ENCODE measurements at places on chromosomes 7 and 10.

DNA sequence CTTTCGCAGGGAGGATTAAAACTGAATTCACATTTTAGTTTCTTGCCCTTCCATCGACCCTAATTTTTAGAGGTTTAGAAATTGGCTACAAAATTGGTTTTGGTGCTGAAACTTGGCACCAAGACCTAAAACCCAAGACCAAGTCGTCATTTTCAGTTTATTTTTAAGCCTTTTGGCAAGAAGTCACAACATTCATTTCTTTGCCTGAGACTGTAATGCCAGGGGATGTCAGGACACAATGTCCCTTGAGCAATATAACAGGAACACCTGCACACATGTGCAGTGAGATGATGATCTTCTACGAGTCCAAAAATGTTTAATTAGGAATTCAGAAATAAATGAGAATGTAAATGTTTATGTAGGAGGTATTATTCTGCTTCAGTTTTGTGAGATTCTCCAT is 335.4 kb upstream of the ANKRD30A start:
- DNase-seq = no peak

GRCh38 chr7:83876593-83876992 is 227.7 kb upstream of the SEMA3E start:
- DNase-seq = peak; percentile 65

DNA sequence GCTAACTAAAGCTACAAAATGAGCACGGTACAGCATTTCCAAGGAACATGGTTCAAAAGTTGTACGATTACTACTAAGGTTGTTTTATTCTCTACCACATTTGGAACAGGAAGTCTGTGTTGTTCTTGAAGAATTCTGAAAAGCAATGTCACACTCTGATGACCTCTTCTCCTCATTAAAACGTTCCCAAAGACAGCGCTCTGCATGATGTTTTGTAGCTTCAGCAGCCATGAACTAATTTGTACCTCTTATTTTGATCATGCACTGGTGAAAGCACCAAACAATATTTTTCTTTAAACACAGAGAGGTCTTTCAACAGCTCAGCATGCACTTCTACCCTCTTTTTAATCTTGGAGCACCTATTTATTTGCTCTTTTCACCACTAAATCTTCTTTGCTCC is 75.0 kb upstream of the TES start:
- DNase-seq = no peak

- DNase-seq = peak; percentile 93
Observed at GRCh38 chr10:108789919-108790318, 1133.4 kb downstream of the XPNPEP1 start.

GRCh38 chr10:69229616-69229916 is 9.4 kb downstream of the HKDC1 start:
- no peak for DNase-seq

- no peak for DNase-seq
Observed at GRCh38 chr10:2122431-2123124, 385.3 kb upstream of the ADARB2 start.

GRCh38 chr10:75857269-75857846 is 425.9 kb downstream of the LRMDA start:
- no peak for DNase-seq

DNA sequence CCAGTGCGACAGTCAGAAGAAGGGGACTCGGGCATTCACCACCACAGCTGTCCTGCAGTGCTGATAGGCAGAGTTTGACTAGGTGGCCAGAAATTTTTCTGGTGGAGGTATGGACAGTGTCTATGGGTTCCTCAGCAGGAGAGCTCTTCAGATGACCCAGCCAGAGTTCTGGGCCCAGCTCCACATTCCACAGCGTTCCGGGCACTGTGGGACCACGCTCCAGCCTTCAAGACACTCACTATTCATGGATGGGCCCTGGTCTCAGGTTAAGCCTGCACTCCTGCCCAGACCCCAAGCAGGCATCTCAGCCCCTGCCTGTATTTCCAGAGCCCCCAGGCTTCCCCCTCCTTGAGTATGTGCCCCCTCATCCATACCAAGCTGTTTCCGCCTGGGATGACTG is 497.0 kb upstream of the FOXK1 start:
- DNase-seq = no peak

DNA sequence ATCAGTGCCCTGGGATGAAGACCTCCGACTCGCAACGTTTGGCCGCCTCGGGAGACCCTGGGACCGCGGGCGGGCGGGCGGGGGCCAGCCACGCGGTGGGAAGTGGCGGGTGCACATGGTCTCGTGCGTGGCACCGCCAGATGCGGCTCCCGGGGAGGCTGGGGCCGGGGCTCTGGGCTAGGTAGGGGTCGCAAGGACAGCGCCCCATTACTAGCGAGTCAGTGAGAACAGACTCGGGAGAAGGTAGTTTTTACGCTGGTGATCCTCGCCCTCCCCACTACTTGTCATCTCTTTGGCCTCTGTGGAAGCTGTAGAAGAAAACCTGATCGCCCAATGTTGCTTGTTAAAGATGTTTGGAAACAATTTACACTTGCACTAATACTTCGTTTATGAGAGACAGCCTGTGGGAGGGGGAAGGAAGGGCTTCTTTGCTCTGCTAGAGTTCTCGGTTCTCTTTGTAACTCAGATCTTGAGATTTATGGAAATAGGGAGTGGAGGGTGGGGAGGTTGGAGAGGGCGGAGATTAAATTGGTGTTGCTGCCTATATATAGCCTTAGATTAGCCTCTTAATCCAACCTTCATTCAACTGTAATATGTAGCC is 591 bp downstream of the BZW2 start:
- DNase-seq = peak; percentile 40

- no peak for DNase-seq
Observed at GRCh38 chr7:40644454-40645188, 509.8 kb downstream of the SUGCT start.

DNA sequence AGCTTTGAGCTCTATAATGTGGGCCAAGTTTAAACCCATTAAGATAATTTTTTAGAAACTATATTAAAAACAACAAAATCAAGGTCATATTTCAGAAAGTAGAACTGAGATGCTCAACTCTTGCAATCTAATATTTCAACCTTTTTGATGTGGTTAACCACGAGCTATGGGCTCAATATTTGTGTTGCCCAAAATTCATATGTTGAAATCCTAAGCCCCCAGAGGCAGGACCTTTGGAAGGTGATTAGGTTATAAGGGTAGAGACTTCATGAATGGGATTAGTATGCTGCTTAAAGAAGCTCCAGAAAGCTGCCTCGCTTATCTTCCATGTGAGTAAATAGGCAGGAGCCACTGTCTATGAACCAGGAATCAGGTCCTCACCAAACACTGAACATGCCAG is 284.4 kb downstream of the CRPPA start:
- DNase-seq = no peak

GRCh38 chr7:77651575-77652162 is 44.6 kb upstream of the RSBN1L start:
- DNase-seq = peak; percentile 30

DNA sequence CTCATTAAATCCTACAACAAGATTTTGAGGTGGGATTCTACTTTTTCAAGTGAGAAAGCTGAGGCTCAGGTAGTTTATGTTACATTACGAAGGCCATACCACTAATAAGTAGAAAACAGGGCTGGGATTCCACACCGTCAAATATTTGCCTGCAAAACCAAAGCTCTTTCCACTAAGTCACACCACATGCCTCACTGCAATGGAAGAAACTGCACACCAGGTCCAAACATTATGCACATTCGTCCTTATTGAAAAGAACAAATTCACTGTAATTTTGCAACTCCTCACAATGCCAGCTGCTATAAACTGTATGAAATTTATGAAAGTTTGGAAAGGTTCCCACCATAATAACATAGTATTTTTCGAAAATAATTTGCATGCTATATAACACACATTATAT is 66.5 kb downstream of the DGKB start:
- no peak for DNase-seq

- no peak for DNase-seq
Observed at GRCh38 chr10:73758704-73759511, 14.7 kb downstream of the SEC24C start.

DNA sequence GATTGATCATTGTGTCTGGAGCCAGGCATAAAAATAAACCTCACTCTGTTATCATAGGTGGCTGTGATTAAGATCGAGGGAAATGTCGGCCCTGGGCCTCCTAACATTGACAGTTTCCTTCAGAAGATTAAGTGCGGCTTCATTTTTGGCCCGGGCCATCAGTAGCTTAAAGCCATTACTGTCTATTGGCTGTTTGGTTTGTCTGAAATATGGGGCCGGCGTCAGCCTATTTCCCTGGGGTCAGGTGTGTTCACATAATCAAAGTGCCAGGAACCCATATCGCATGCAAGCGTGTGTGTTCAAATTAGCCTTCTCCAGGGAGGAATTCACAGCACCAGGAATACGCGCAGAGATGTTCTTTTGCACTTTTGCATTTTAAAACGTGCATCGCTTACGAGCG is 114.7 kb downstream of the CUX1 start:
- DNase-seq = no peak

DNA sequence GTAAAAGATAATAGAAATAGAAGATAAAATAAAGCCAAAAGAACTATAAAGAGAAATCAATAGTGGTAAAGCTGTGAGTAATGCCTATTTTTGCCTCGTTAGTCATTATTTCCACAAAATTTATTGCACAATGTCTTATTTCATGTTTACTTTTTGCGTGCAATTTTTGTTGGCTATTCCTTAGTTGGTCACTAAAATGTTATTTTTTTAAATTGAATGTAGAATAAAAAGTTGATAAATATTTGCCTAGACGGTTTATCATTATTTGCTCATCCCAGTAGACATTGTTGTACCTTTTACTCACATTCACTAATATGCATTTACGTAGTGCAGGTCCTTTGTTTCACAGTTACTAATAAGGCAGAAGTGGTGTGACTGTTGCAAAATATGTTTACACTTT is 227.8 kb upstream of the BMPER start:
- peak; percentile 77 for DNase-seq

GRCh38 chr10:44990302-44990655 is 10.4 kb upstream of the ZNF22 start:
- DNase-seq = no peak

DNA sequence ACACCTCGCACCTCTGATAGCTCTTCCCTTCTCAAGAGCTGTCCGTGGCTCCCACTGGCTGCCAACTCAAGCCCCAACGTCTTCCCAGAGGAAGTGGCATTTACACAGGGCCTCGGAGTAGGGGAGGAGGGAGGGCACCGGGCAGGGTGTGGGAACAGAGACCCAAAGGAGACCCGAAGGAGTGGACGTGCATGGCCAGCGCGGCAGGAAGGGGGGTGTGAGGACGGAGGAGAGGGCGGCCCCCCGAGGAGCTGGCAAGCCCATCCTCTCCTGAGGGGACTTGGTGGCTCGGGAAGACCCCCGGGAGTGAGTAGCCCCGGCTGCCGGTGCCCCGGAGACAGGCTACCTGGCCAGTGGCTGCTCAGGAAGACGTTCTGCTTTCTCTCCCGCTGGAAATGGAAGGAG is 85.9 kb downstream of the FOXL3 start:
- DNase-seq = no peak

GRCh38 chr7:142868188-142868985 is 13.5 kb downstream of the EPHB6 start:
- DNase-seq = no peak

GRCh38 chr10:76542307-76542930 is 1095.2 kb downstream of the KCNMA1 start:
- DNase-seq = no peak

DNA sequence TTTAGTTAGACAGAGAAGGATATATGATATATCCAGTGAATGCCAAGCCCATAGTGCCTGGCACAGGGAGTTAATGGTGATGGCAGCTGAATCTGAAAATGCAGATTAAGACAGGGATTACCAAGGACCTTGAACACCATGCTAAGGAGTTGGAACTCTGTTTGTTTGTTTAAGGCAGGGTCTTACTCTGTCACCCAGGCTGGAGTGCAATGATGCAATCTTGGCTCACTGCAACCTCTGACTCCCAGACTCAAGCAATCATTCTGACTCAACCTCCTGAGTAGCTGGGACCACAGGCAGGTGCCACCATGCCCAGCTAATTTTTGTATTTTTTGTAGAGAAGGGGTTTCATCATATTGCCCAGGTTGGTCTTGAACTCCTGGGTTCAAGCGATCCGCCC is 1.6 kb downstream of the AKR1D1 start:
- DNase-seq = no peak

GRCh38 chr7:48660306-48660870 is 264.0 kb upstream of the CDC14C start:
- no peak for DNase-seq

DNA sequence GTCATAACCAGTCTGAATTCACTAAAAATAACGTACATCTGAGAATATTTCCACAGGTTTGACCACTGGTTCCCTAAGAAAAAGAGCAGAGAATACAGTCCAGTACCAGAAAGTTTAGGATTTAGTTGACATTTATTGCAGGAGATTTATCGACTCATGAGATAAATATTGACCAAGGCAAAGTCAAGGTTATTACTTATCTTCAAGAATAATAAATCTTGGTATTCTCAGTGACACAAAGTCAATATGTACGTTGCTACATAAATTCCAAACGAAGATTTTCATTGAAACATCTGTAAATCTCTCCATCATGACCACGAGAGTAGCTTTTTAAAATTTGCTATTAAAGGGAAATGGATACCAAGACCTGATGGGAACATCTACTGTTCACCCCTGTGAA is 39.4 kb upstream of the GRB10 start:
- DNase-seq = no peak

DNA sequence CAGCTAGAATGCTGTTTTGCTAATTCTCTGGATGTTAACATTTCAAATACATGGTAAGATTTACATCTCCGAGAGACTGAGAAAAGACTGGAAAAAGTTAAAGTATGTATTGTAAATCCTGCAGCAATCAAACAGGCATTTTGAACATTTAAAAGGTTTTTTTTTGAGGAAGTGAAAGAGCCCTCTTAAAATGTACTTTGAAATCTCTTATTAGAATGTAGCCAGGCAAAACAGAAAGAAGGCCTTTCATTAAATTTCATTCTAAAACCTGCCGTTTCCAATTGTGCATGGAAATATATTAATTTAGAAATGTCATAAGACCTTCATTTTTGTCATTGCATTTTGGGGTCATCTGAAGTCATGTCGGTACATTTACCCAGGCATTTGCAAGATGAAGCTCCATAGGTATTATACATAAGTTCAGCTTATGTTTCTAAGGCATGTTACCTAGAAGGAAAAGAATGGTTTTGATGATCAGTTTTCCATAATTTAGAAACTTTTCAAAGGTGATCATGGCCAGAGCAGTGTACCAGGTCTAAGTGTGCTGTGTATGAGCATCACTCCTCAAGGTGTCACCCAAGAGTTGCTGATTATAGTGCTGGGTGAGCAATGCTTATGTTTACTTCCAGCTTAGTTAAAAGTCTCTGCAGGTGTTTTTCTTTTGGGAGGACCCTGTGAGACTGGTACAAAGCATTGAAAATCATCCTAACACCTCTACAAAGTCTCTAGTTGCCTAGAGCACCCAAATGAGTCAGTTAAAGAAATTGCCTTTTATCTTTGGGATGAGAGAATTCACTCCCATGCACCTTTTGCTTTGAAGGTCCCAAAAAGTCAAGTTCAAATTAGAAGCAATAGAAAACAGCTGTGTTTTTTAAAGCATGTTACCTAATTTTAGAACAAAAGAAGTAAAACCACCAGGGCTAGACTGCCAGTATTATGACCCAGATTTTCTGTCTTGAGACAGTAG is 7.1 kb downstream of the ZNF736 start:
- DNase-seq = no peak

- DNase-seq = peak; percentile 61
Observed at GRCh38 chr10:62817766-62818425, 1.7 kb upstream of the EGR2 start.

GRCh38 chr10:67893637-67894036 is 9.2 kb downstream of the SIRT1 start:
- no peak for DNase-seq

- no peak for DNase-seq
Observed at GRCh38 chr7:27839099-27839498, 99.1 kb downstream of the TAX1BP1 start.
